ENCODE measurements at places on chromosomes 16 and 17. TPM values are rescaled to one million over a fixed set of nuclear protein-coding genes. Genes with fewer than 3 reads are reported as not detected.

DNA sequence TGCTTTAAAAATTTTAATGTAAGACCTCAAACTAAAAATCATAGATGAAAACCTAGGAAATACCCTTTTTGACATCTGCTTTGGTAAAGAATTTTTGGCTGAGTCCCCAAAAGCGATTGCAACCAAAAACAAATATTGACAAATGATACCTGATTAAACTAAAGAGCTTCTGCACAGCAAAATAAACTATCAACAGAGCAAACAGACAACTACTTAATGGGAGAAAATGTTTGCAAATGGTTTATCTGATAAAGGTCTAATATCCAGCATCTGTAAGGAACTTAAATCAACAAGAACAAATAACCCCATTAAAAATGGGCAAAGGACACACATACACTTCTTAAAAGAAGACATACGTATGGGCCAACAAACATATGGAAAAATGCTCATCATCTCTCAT lies 242.5 kb downstream of the BCAS3 start:
- H3K27me3 ChIP-seq = no peaks in the 10 kb centered on the region
- no peak overlapping the region for H3K27ac ChIP-seq
- no peak overlapping the region for H3K4me3 ChIP-seq
- no peaks in the 10 kb centered on the region for H3K4me1 ChIP-seq

GRCh38 chr17:66354981-66355380 lies 52.6 kb downstream of the PRKCA start:
- H3K36me3 ChIP-seq = no peaks in the 10 kb centered on the region
- H3K27ac ChIP-seq = no peak overlapping the region
- no peaks in the 10 kb centered on the region for H3K27me3 ChIP-seq
- DNase-seq = no peak
- peaks cover 20% of the 10 kb centered on the region for H3K4me1 ChIP-seq

ITGAD gene
- total RNA-seq = not detected

TBC1D3E gene
- not detected for total RNA-seq

GRCh38 chr17:16383216-16383615 lies 2.3 kb downstream of the UBB start:
- no peak overlapping the region for H3K27ac ChIP-seq
- H3K4me1 ChIP-seq = peaks cover 13% of the 10 kb centered on the region
- DNase-seq = no peak
- no peak overlapping the region for H3K4me3 ChIP-seq
- peaks cover 8% of the 10 kb centered on the region for H3K36me3 ChIP-seq

DNA sequence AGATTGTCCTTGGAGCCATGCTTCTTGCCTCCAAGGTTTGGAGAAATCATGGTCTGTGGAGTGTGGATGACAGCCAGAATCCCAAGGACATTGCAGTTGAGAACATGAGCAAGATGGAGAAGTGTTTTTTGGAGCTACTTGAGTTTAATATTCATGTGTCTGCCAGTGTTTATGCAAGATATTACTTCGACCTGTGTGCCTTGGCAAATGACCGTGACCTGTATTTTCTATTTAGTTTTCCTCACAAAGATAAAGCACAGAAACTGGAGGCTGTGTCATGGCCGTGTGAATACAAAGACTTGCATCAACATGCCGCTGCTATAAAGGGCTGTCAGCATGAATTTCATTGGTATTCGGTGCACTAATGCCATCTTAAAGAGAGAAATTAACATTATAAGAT lies 9.0 kb downstream of the GGA2 start:
- DNase-seq = no peak
- H3K27ac ChIP-seq = no peak overlapping the region

DNA sequence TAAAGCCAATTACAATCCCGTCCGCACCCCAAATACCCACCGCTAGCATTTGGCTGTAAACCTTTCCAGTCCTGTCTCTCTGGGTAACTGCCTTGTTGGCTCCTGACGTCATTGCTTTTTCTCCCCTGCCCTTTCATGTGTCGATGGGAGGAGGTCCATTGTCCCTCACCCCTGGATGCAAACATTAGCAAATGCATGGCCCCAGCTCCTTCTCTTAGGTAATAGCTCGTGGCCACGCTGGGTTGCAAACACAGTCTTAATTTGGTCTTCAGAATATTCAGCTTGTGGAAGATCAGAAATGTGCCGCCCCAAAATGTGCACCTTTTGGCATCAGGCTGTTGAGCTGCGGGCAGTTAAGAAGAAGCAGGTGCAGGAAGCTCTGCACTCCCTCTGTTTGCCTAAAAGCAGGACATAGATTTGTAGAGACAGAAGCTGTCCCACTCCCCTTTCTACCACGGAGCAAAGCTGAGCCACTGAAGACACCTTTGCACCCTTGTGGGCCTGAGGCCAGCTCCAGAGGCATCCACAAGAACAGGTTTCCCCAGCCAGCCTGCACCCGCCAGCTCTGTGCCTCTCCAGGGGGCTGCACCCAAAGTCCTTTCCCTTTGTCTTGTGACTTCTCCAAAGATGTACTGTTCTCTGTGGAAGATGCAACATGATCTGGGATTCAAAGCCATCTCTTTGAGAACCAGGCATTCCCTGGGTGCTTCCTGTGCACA lies 127.3 kb downstream of the MGAT5B start:
- no peak overlapping the region for H3K27ac ChIP-seq
- no peaks in the 10 kb centered on the region for H3K36me3 ChIP-seq

All from hepatocyte (in vitro differentiated cells).